Activated CD8-positive, alpha-beta memory T cell treated with anti-CD3 and anti-CD28 coated beads, Interleukin-2, amount 50 U/mL, for 48 hours (primary cell): ENCODE measurements at places on chromosomes 16 and 17.

- DNase-seq = no peak
Measured at GRCh38 chr16:54412037-54412436, 125.5 kb upstream of the IRX3 start.

DNA sequence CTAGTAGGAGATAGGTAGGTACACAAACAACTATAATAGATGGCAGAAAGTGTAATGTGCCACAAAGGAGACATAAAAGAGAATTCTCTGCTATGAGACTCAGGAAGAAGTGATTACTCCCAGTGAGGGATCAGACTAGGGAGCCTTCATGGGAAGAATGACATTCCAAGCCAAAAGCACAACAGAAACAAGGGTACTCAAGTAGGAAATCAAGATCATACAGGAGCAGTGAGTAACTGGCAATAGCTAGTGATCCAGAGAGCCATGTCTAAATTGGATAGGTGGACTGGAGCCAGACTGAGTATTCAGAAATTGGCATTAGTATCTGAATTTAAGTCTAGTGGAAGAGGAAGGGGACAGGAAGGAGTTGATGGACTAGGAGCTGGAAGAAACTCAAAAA lies 10.7 kb downstream of the RFFL start:
- no peak for DNase-seq

DNA sequence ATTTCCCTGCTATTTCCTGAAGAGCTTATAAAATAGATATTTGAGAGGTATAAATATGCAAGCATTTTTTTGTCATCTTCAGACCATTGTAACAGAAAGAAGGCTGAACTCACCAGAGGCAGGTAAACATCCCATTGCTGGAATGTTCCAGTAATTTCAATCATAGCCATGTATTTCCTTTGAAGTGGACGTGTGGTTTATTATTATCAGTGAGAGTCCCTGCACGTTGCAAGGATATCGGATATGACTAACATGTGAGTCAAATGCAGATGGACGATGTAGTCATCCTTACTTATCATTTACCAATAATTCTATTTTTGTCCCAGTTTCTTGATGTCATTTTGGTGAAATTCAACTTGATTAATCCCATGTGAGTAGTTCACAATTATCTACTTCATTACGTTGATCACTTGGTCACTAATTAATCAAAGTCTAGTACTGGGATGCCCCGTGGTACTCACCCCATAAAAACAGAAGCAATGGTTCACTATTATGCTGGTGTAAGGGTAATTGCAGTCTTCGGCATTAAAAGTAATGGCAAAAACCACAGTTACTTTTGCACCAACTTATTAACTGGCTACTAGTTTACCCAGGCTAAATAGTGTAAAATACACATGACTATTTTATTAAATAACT lies 89.5 kb downstream of the VAT1L start:
- DNase-seq = no peak

DNA sequence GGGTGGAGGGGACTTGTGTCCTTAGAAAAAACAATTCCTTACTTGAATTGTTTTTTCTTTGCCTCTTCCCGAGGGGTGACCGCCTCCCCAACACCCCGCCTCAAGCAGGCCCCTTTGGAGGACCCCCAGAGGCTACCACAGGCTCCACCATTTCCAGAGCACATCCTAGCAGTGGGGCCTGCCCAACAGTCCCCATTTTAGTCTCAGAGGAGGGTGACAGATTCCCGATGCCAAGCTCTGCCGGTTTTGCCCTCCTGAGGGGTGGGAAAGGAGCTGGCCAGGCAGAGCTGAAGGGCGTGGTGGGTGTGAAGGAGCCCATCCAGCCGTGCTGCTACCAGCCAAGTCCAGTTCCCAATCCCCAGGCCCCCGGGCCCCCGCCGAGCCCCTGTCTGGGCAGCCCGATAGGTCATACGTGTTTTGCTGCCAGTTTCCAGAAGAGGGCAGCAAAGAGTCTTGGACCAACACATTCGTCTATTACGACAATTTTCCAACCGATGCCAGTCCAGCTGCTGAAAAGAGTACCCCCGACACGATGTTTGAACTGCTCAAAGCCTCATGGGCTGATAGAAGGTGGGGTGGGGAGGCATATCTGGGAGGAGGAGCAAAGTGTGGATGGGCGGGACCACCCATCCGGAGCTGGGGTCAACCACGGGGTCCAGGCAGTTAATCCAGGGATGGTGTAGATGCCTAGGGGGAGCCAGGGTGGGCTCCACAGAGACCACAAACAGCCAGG lies 18.8 kb upstream of the GAA start:
- peak; percentile 75 for DNase-seq

- DNase-seq = peak; percentile 90
Measured at GRCh38 chr17:7323731-7324437, 5.3 kb downstream of the NEURL4 start.

DNA sequence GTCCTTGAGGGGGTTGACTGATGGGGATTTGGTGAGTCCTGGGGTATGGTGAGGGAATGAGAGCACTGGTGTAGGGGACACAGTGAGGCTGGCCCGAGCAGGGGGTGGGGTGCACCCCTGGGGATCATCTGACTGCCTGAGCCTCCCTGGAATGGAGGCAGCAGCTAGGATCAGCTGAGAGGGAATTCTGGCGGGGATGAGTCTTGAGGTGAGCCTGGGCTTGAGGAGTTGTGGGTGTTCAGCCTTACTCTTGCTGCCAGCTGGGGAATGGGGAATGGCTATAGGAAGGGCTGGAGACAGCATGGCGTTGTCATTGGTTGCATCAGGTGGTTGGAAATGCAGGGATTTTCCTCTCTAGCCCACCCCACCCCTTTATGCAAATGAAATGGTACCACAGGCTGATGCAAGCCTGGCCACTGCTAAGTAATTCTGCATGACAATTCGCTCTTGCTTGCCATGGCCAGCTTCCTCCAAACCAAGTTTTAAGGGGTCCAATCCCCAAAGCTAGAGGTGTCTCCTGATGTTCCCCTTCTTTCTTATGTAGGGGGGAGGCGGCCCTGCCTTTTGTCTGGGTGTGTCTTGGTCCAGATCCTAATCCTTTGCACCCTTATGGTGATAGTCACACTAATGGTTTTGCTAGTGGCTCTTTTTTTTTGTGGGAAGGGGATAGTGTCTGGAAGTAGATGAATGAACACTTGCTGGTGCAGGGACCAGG lies 7.5 kb downstream of the NFE2L1 start:
- no peak for DNase-seq

- no peak for DNase-seq
Measured at GRCh38 chr17:38469875-38470274, 41.6 kb downstream of the ARHGAP23 start.

DNA sequence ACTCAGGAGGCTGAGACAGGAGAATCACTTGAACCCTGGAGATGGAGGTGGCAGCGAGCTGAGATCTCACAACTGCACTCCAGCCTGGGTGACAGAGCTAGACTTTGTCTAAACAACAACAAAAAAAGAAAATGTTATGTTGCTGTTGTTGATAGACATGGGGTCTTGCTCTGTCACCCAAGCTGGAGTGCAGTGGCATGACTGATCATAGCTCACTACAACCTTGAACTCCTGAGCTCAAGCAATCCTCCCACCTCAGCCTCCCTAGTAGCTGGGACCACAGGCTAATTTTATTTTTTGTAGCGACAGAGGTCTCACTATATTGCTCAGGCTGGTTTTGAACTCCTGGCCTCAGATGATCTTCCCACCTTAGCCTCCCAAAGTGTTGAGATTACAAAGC lies 20.0 kb downstream of the FBXO47 start:
- no peak for DNase-seq

DNA sequence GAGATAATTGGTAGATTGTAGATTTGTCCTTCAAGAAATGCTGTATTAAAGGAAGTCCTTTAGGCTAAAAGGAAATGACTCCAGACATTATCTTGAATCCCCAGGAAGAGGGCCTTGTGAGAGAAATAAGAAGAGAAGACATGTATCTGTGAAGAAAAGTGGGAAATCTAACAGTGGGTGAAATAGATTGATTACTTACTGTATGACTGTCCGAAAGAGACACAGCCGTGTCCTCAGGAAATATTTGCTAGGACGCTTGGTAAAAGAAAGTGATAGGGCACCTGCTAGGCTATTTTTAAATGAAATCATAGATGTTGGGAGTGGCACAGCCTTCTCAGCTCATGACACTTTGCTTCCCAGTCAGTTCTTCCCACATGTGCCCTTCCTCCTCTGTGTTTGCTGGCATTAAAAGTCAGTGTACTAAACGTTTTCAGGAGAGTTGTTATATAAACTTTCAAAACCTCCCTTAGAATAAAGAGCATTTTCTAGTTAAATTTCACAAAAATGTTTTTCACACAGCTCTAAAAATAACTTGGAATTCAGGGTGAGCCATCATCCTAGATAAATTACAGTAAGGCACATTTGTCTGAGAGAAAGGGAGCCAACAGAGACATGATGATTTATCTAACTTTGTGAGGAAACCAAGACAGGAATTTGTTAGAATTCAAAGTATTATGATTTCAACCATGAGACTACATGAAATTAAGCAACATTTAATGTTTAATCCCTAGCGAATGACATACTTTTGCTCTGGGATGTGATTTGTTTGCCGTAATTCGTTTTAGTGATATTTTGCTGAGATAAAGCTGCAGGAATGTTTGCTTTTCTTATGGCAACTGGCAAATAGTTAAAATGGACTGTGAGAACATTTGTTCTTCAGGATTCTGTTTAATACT lies 35.0 kb downstream of the DHRS7B start:
- no peak for DNase-seq

DNA sequence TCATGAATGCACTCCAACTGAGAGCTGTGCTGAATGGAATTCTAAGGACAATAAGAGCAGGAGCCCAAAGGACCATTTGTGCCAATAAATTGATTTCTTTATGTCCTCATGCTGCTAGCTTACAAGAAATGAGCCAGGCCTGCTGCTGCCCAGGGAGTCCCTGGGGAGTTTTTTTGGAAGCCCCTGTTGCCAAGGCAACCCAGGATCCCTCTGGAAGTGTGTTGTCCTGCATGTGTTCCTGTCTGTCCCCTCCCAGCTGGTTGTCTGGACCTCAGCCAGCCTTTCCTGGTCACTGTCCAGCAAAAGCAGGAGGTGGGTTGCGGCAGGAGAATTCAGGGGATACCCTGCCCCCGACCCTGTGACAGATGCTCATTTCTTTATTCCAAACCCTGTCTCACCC lies 51.0 kb upstream of the GPRC5B start:
- DNase-seq = no peak

- DNase-seq = no peak
Measured at GRCh38 chr17:29141514-29141876, 38.7 kb downstream of the MYO18A start.

DNA sequence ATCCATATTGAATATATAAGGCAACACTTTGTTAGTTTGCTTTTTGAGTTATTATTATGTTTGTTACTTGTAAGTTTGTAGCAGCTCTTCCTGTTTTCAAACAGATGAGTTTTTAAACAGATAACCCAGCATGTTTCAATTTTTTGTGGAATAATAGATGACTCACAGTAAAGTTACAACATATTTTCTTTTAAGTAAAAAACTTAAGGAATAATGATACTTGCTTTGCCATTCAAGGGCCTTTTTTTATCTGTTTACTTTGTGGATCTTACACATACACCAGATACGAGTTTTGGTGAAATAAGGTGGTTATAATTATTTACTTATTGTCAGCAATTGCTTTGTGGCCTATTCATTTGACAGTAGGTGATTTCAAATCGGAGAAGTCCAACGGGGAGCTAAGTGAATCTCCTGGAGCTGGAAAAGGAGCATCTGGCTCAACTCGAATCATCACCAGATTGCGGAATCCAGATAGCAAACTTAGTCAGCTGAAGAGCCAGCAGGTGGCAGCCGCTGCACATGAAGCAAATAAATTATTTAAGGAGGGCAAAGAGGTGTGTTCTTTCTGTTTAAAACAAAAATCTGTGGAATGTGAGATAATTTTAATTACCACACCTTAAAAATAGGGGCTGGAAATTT lies 66.3 kb downstream of the BPTF start:
- no peak for DNase-seq

- DNase-seq = no peak
Measured at GRCh38 chr16:4649744-4650442, 25.3 kb downstream of the MGRN1 start.

DNA sequence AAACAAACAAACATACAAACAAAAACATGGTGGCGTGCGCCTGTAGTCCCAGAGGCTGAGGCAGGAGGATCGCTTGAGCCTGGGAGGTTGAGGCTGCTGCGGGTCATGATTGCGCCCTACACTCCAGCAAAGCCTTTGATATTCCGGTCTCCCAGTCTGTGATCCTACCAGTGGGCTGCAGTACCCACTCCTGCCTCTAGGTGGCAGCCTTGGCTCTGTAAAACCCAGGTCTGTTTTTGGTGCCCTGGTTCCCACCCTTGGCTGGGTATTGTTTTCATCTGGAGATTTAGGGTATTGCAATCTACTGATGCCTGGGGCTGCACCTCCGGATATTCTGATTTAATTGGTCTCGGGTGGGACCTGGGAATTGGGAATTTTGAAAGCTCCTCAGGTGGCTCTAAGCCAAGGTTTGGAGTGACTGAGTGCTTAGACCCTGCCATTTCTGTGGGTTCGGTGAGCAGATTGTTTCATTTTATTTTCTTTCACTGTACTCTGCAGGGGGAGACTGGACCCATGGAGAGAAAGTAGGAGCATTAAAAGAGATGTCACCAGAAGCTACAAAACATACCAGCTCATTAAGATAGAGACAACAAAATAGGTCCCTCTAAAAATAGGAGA lies 40.5 kb downstream of the MYH3 start:
- DNase-seq = peak; percentile 94

GRCh38 chr16:53506254-53506653 lies 3.2 kb upstream of the AKTIP start:
- DNase-seq = peak; percentile 26

DNA sequence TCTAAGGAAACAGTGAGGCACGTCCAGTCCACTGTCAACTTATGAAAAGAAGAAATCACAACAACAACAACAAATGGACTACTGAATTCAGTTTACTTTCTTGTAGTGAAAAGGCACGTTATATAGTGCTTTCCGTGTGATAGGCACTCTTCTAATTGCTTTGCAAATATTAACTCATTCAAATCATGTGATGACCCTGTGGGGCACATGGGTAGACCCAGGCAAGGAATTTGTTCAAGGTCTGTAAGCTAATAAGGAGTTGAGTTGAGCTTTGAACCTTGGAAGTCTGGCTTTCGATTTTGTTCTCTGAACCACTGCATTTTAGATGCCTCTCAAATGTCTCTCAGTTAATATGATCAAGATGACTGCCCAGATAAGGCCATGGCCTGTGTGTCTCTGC lies 295.1 kb upstream of the RBFOX1 start:
- DNase-seq = no peak

DNA sequence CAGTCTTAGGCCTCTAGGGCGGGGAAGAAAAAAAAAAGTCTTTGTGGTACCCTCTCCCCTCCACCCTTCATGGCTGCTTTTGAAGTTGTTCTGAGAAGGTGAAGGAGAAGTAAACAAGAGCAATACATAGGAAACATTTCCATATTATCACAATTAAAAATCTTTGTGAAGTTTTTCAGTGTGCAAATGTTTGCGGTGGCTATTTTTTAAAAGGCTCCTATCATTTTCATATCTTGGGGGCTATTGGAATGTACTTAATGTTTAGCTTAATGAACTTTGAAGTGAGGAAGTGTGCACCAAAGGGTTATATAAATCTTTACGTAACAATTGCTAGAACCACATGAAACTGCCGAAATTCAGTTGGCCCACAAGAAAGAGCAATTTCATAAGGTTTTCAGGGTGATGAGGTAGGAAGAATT lies 7.6 kb downstream of the NOL11 start:
- DNase-seq = no peak
